ENCODE measurements at places on chromosomes 1 and 21.

- no peak for DNase-seq
Observed at GRCh38 chr1:18110968-18111367, 3.4 kb downstream of the IGSF21 start.

DNA sequence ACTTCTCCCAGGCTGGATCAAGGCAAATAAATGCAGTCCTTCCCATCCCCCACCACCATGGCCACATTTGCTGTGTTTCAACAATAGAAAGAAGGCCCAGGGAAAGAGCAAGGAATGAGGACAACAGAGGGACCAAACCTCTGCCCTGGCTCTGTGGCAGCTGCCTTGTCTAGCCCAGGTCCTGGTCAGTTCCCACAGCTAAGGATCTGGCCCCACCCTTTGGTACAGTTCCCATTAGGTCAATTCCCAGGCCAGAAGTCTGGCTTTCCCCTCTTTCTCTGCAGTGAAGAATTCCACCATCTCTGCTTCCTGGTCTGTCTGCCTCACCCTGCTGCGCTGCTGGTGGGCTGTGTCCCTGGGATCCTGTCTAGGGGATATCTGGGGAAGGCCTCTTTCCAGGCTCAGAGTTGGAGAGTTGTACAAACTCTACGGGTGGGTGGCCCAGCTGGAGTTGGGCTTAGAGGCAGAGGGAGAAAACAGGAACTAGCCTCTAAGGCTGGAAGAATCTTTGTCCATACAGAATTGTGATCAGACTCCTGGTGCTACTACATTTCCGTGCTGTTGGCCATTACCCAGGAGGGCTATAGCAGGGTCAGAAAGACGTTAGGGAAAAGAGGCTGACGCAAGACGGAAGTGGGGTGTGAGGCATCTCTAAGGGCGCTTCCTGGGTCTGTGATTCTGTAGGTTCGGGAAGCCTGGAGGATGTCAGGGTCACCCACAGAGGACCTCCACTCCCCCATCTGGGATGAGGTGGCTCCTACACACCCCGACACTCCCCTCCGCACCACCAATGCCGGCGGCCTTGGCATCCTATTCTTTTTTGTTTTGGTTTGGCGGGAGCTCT lies 953 bp upstream of the NDUFS2 start:
- DNase-seq = no peak

DNA sequence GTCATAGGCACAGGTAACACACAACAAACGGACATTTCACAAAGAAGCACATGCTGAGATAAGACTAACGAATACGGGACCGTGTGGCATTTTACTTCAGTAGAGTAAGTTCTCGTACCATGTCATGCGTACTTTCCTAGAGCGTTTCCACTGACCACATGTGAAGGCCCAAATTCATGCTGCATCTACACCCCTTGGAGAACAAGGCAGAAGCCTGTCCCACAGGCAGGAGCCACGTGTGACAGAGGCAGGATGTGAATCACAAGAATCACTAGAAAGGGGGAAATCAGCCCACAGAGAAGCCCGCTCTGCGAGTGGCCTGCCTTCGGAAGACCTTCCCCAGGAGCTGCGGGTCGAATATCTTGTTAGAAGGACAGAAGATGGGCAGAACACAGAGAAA lies 41.8 kb downstream of the URB1 start:
- no peak for DNase-seq

GRCh38 chr1:1068517-1069055 lies 5.5 kb downstream of the RNF223 start:
- DNase-seq = no peak

DNA sequence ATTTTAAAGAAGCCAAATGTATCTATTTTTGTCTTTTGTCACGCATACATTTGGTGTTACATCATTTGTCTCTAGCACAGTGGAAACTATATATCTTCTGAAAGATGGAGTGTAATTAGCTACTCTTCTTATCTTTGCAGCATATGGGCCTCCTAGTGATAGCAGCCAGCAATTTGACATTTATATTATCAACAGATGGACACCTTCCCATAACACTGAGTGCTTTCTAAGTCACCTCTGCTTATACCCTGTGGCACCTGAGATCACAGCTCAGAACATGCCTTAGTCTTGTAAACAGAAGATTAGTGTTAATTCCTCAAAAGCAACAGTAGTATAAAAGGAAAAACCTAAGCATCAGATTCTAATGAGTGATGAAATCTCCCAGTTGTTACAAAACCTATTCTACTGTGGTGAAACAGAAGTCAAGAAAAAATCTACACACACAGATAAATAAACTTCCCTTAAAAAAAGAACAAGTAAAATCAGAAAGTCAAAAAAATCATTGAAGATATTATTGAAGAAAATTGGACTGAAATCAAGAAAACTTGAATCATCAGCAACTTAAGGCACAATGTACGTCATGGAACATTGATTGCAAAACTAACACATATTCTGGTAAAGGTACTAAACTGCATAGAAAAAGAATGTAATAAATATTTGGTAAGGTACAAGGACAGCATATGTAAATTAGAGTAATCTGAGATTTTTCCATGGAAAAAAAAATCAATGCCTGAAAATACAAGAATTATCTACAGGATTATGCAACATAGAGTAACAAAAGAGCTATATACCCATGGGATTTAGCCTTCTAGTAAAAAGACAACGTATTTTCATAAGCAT lies 61.7 kb downstream of the KCNT2 start:
- DNase-seq = no peak

- no peak for DNase-seq
Observed at GRCh38 chr1:63935553-63935952, 161.7 kb downstream of the ROR1 start.

GRCh38 chr1:34013958-34014737 lies 150.3 kb downstream of the HMGB4 start:
- DNase-seq = no peak

GRCh38 chr1:4701276-4701675 lies 46.9 kb downstream of the AJAP1 start:
- DNase-seq = no peak

GRCh38 chr1:37622131-37622530 lies 12.6 kb downstream of the RSPO1 start:
- DNase-seq = no peak

- DNase-seq = no peak
Observed at GRCh38 chr1:170241266-170241851, 95.6 kb downstream of the NTMT2 start.

DNA sequence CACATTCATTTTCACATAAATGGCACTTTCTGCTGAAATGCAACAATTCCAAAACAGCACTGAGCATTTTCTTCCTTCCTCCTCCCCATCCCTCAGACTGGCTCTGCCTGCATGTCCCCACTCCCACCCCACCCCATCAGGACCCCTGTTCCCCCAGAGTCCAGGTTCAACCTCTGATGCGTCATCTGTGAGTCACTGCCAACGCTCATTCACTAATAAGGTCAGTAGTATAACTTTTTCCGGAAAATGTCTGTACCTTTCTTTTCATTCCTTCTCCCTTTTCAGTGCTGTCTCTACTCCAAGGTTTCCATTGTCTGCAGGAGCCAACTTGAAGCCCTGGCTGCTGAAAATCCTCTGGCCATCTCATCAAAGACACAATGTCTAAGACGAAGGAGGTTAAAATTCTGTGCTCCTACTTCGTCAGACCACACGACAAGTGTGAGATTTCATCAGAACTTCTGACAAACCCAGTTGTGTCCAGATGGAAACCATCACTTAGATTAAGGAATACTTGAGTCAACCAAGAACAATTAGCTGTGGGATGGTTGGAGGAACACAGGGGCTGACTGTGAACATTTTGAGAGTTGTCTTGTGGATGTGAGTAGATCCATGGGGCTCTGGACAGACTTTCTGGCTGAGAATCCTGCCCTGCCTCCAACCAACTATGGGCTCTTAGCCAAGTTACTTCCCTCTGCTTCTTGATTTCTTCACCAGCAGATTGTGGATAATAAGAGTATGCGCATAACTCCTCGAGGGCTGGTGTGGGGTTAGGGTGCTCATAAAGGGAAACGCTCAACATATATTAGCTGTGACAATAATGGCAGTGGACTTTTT lies 35.6 kb upstream of the UTS2 start:
- DNase-seq = no peak

DNA sequence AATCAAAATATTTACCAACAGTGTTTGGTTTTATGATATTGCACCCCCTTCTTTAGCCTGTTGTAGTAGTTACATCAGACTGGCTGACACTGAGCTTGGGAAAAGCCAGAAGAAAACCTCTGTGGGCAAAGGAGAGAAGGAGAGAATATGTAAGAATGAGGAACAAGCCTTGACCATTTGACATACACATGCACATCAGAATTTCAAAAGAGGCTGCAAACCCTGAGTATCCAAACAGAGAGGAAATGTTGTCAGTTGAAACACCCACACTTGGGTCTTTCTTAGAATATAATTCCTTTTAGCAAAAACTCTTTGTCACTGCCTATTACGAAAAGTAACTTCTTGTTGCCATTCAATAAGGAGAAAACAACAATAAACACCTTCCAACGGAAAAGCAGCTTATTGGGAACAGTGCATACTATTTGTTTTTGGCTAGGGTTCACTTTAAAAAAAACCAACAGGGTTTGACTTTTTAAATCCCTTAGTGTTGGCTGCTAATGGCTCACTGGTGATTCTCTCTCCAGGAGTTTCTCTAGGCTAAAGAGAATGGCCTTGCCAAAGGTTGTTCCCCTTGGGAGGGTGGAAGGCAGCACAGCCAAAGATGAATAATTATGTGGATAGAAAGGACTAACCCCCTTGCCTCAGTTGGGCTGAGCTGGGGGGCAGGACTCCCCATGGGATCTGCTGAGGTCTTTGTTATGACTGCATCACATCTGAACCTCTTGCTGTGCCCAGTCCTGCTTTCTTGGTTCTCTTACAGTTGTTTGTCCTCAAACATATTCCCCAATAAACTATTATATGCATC lies 48.9 kb downstream of the GORAB start:
- no peak for DNase-seq

DNA sequence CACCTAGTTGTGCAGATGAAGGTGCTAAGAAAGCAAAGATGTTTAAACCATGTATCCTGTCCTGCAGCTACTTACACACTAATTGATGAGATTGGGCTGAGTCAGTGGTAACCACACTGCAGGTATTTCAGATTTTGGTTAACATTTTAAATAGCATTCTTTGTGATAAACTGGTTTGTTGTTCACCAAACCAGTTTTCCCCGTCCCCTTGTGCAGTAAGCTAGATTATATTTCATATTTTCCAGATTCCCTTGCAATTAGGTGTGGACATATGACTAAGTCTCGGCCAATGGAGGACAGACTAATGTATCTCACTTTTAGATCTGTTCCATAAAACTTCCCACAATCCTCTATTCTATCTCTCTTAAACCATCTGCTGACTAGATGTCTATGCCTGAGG lies 320.4 kb downstream of the RWDD3 start:
- no peak for DNase-seq
